ENCODE measurements at places on chromosomes 4 and X.

- DNase-seq = no peak
Observed at GRCh38 chr4:109873791-109874514, 26.0 kb downstream of the LRIT3 start.

DNA sequence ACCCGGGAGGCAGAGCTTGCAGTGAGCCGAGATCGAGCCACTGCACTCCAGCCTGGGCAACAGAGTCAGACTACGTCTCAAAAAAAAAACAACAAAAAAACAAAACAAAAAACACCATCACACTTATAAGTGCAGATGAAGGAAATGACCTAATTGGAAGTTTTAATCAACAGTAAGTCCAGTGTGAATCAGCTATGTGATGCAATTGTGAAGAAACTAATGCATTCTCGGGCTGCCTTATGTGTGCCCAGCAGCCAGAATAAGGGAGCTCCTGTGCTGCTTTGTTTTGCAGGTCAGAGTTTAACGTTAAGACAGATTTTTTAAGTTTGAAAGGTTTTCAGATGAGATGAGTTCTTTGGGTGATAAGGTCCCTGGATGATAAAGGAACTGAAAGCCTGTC, 10.8 kb downstream of the DAPP1 start:
- no peak for DNase-seq

- DNase-seq = no peak
Observed at GRCh38 chr4:24913119-24913485, 260 bp upstream of the CCDC149 start.

DNA sequence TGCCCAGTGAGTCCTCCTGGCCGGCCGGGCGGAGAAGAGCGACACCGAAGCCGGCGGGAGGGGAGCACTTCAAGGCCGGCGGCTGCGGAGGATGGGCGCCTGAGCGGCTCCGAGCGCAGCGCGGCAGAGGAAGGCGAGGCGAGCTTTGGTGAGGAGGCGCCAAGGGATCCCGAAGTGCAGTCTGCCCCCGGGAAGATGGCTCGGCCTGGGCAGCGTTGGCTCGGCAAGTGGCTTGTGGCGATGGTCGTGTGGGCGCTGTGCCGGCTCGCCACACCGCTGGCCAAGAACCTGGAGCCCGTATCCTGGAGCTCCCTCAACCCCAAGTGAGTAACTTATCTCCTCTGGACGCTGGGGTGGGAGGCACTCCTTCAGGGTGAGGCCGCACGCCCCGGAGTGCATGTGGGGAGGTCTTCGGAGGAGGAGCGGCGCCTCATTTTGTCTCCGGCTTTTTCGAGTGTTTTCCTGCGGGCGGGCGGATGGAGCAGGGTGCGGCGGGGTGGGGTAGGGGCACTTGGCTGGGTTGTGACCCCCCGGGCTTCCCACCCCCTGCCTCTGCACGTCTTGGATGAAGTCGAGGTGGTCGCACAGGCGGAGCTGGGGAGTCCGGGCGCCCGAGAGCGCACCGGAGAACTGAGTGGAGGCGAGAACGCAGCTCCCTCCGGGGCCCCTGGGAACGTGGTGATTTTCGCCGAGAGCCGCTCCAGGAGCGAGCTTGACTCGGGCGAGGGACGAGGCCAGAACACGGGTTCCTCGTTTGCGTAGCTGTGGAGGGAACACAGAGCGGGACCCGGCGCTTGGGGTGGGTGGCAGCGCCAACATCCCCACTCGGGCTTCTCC, 979 bp downstream of the EFNB1 start:
- DNase-seq = no peak

DNA sequence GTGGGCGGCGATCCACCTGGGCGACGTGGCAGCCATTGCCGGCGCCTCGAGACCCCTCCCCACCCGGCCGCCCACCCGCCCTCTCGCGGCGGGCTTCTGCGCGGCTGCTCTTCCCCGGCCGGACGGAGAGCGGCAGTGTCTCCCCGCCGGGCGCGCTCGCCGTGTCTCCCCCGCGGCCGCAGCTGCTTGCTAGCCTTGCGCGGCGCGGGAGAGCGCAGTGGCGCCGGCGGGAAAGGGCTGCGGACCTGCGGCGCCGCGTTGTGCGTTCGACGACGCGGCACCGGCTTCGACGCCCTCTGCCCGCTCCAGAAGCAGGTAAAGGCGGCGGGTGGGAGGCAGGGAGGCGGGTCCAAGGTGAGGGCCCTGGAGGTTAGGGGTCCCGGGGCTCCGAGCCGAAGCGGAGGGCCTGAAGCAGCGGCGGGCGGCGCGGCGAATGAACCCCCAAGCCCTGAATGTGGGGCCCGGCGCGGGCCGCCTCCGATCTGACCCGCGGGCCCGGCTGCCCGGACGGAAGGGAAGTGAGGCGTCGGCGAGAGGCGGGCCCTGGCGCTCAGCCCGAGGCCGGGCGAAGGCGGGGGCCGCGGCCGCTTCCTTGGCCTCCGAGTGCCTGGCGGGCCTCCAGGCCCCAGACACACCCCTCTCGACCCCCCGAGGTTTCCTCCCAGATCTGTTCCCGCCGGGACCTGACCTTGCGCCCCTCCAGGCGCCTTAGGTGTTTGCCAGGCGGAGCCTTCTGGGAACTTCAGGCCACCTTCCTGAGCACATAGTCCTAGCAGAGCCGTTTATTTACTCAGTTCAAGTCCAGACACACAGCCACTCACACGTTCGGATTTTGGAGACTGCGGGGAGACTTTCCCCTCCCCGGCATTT, at the start of gene N4BP2:
TSS of gene N4BP2 (plus strand) at position 135 of the 870 bp plus-strand sequence. CDS start 40,491 bp downstream, outside the sequence.
- DNase-seq = peak; percentile 69

- no peak for DNase-seq
Observed at GRCh38 chr4:55343887-55344286, 2.2 kb upstream of the SRD5A3 start.

Measured in stimulated activated naive CD4-positive, alpha-beta T cell treated with Interleukin-2 at 50 U/mL for 16 hours (primary cell).